Left renal pelvis (tissue), 4 donors: ENCODE measurements at places on chromosomes 2 and 18.

- DNase-seq = no peak
These were observed 45.3 kb upstream of the UNC80 start for GRCh38 chr2:209726311-209726710.

- DNase-seq = no peak
These were observed 110.1 kb upstream of the SULT1C3 start for GRCh38 chr2:108129636-108130035.

GRCh38 chr2:172496160-172496608, 59.7 kb upstream of the PDK1 start:
- no peak for DNase-seq

- DNase-seq = no peak
These were observed 852.9 kb downstream of the DCDC2C start for GRCh38 chr2:4556135-4556896.

- no peak for DNase-seq
These were observed 60.0 kb downstream of the CEP192 start for GRCh38 chr18:13051159-13051558.

GRCh38 chr18:77069931-77070330, 62.7 kb downstream of the MBP start:
- no peak for DNase-seq

DNA sequence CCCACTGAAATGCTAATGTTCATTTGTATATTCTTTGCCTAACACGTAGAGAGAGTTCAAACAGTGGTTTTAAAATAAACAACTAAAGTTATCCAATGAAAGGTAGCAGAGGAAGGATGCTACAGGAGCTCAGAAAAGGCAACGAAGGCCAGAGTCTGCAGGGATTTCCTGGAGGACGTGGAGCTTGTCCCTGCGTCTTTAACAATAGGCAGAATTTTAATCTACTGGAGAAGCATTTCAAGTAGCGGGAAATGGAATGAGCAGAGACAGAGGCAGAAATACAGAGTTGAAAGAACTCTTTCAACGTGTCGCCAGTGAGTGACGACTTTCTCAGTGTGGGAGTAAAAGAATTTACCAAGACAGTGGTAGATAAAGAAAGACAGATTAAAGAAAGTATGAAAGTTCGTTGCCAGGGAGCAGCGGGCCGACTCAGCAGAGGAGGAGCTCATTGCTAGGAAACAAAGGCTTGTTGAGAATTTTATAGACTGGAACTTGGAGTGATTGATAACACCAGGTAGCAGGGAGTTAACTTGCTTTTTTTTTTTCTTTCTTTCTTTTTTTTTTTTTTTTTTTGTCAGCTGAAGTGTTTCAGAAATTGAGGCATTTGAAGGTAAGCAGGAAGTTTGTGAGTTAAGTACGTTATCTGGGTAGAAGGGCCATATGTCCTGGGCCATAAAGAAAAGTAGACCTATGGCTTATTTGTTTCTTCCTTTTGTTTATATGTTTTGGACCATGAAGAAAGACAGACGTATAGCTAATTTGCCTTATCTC, 625 bp upstream of the NBAS start:
- peak; percentile 73 for DNase-seq

DNA sequence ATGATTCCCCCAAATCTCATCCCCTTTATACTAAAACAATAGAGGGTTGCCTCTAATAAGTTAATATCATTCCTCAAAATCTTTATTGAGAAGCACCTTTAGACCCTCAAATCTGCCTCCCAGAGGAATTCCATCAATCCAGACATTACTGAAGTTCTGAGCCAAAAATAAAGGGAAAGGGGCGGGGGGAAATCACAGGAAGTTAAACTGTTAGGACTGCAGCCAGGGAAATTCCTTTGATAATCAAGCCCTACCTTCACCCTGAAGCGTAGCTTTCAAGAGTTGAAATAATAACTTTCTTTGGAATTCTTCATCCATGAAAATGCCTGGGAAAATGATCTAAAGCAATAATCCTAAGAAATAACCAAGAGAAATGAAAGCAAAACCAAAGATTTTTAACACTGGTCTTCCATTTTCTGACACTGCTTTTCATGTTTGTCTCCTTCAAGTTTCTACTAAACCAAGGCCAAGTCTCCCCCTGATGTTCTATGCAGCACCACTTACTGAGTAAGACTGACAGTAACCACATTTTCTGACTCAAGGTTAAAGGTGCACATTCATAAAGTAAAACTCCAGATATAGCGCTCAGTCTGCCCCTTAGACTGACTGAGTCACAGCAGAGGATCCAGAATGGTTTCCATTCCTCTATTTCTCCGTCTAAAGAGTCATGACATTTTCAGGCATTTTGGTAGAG, 78.2 kb downstream of the TCF4 start:
- DNase-seq = no peak

DNA sequence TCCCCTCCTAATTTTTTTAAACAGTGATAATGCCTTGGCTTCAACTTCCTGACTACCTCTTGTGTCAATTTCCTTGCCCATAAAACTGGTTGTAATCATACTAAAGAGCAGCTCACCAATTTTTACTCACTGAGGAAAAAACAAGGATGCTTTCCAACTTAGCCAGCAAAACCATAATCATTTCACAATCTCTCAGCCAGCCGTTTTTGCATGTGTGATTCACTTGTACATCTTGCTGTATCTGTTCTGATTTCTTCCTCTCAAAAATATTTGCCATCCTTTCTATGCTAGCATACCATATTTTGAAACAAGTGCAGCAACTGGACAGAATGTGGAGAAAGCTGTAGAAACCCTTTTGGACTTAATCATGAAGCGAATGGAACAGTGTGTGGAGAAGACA, 60.7 kb downstream of the RAB27B start:
- no peak for DNase-seq
